ENCODE measurements at places on chromosomes 6 and 20. TPM values are rescaled to one million over a fixed set of nuclear protein-coding genes. Genes with fewer than 3 reads are reported as not detected.

- no peak overlapping the region for H3K4me3 ChIP-seq
- peaks cover 18% of the 10 kb centered on the region for H3K4me1 ChIP-seq
- no peaks in the 10 kb centered on the region for H3K36me3 ChIP-seq
- DNase-seq, result no peak
- no peak overlapping the region for H3K27ac ChIP-seq
- H3K27me3 ChIP-seq, result no peaks in the 10 kb centered on the region
These were observed 2.8 kb upstream of the JARID2 start for GRCh38 chr6:15242937-15243614.

Gene PXMP4
- total RNA-seq, result 6.6 TPM

Gene ADRM1
- 110 TPM for total RNA-seq

GRCh38 chr6:31115941-31116560 lies 1.5 kb downstream of the PSORS1C1 start:
- no peak overlapping the region for H3K4me3 ChIP-seq
- H3K36me3 ChIP-seq, result no peaks in the 10 kb centered on the region
- peaks cover 48% of the 10 kb centered on the region for H3K4me1 ChIP-seq
- no peak for DNase-seq
- peak overlapping the region; percentile 81 for H3K27ac ChIP-seq

DNA sequence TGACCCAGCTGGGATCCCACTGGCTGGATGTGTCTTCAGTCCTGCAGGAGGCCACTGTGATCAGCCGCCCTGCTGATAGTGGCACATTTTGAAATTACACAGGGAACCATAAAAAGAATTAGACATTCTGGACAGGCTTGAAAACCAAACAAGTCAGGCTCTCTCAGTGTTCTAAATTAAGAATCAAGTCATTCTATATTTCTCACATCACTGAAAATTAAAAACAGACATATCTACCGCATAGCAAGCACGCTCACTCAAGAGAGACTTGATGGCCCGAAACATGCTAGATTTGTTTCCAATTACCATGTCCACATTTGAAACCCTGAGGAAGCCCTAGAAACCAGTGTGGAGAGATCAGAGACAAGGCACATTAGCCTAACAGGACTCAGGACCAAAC lies 57.7 kb downstream of the NFATC2 start:
- no peak for DNase-seq
- peaks cover 17% of the 10 kb centered on the region for H3K4me1 ChIP-seq
- H3K36me3 ChIP-seq, result no peaks in the 10 kb centered on the region
- H3K27me3 ChIP-seq, result no peaks in the 10 kb centered on the region
- no peak overlapping the region for H3K27ac ChIP-seq
